ENCODE measurements at places on chromosomes 5 and 9.

DNA sequence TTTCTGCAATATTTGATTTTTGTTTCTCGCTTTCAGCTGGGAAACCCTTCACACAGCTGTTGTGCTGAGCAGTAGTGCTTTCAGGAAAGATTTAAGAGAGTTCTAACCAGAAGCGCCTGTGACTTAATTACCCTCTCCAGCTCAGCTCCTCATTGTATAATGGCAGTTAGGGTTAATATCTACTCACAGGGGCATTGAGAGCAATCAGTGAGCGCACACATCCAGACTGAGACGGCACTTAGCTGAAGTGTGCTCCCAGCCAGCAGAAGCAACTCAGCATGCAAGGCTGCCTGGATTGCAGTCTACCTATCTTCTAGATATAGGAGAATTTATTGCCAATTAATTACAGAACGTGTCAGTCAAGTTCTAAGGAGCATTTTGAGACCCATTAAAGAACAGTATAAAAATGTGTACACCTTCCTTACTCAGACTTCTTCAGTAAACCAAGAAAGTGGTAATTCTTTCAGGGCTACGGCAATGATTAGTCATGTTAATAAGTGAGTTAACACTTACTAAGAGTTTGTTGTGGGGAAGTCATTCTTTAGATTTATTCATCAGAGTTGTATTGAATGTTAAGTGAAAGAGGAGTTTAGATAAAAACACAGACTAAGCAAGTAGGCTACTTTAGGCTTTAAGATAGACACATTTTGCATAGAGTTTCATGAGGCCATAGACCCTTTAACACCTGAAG is 111.7 kb upstream of the PCAT7 start:
- no peak for DNase-seq

DNA sequence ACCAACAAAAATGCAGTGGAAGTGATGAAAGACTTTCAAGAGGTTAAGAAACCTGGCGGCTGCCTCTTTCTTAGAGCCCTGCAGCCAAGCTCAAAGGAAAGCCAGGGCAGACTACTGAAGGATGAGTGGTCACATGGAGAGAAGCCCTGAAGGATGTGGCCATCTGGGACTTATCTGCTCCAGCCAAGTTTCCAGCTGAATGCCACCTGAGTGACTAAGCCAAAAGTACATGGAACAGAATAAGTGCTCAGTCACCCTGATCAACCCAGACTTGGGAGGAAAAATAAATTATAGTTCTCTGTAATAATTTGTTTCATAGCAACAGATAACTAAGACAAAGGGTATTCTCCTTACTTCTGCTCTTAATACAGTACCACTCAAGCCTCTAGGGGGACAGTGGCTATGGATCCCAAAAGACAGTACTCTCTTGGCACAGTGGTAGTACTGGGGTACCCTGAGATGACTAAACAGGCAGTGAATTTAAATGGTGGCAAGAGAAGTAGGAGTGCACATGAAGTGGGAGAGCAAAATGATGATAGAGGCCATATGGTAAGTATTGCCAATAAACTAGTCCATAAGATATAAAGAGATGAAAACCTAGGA is 182.3 kb downstream of the ELAVL2 start:
- no peak for DNase-seq

DNA sequence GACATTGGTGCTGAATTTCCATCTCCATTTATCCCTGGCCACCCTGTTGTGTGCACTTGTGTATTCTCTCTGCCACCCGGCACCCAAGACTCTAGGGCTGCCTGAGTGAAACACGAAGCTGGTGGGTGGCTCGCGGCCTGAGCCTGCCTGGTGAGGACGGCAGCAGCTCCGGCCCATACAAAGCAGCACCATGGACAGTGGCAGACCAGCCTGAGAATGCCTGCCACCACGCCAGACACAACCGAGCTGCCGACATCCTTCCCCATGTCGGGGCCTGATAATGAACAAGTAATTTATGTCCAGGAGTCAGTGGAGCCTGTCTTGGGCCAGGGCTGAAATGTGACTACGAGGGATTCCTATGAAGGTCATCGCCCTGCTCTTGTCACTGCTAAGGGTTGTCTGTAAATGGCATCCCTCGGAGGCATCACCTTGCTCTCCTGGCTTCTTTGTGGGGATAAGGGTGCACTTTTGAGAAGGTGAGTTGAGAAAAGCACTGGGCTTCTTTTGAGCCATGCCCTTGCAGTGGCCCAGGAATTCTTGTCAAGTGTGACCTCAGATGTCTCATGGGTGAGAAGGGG is 175.7 kb downstream of the MELK start:
- no peak for DNase-seq

DNA sequence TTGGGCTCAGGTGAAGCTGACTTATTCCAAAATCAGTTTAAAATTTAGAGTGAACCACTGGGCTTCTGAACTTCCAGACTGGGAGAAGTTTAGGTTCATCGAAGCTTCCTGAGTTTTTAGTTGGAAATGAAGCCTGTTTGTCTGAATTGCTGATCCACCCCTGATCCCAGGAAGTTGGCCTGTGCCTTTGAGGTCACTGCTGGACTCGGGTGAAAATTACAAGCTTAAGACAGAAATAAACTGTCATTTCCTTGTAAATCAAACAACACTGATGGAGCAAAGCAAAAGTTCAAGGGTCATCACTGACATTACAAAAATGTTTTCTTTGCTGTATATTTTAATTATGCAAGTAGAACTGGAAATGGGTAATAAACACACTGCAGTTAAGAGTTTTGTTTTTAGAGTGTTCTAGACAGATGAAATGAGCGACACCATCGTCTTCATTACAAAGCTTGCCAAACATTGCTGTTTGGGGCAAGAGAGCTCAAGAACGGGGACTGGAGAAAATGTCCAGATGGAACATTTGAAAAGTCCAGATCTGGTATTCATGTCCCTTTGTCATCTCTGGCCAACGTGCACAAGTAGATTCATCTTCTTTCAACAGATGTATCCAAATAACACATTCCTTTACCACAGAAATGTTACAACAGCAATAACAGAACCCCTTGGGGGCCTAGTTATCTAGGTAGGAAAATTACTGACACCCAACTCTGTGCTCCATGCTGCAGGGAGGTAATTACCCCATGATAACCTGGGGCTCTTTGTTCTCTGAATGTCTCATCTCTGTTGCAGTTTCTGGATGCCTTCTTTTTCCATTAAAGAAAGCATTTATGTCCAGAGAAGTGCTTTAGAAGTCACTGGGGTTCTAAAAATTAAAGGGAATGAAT is 142.4 kb upstream of the ERCC6L2 start:
- DNase-seq: no peak

DNA sequence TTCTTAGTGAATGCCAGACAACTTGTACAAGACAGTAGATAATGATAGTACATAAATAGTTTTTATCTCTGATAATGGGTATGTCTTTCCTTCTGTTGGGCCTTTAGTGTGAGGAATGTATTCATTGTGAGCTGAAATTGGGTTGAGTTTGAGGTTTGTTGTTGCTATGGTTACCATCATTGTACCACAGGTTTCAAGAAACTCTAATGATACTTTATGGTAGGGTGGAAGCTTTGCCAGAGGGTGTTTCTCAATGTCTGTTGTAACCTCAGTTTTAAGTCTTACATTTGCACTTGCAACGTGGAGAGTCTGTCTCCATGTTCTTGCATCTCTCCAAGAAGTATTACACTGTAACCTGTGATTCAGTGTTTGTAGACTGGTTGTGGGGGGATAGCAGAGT is 1550.1 kb downstream of the MAT2B start:
- DNase-seq: no peak

GRCh38 chr5:109779036-109779735 is 89.5 kb downstream of the MAN2A1 start:
- no peak for DNase-seq

DNA sequence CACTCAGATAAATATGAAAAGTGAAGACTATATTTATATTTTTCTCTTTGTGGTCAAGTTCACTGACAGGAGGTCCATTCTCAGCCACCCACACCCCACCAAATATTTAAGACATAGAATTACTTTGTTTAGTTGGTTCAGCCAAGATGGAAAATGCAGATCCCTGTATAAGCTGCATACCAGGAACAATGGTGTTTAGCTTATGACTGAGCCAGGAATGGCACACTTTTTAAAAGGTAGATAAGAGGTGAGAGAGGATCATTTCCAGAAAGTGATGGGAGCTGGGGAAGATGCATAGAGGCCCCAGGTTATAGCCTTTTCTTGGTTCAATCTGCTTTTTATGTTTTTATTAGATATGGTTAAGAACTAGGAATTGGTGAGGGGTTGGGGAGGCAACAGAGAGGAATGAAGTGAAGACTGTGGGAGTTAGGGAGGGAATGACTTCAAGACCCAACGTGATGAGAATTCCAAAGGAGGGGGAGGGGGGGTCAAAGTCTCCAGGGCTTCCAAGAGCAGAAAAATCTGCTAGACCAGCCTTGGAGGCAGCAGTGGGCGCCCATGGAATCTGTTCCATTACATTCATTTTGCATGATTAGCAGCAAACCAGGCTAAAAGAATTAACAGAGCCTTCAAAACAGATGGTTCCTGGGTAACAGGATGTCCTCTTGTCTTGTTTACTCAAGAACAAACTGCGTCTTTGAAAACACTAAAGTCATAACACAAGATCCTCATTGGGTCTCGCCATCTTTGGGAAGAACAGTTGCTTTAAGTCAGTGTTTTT is 95.2 kb downstream of the FGF1 start:
- no peak for DNase-seq

GRCh38 chr5:10288592-10289219 is 19.0 kb downstream of the CMBL start:
- peak; percentile 8 for DNase-seq

DNA sequence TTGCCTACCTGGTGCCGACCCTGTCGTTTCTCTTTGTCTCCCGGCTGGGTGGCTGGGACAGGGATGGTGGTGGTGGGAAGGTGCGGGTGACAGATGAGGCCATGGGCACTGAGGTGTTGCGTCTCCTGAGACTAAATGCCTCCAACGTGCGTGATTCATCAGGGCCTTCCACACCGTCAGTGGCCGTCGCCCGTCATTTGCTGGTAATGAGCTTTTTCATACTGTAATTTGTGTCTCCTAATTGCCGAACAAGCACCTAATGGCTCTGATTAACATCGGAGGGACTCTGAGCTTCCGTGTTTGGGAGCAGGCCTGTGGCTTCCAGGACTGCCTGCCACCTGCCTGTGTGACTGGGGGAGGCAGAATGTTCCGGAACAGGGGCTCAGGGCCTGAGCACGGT is 35.2 kb downstream of the RXRA start:
- DNase-seq: no peak

- DNase-seq: no peak
These were observed 526.7 kb upstream of the ADAMTS16 start for GRCh38 chr5:4613440-4613839.

- no peak for DNase-seq
These were observed 97.3 kb downstream of the PLCXD3 start for GRCh38 chr5:41413074-41413473.

DNA sequence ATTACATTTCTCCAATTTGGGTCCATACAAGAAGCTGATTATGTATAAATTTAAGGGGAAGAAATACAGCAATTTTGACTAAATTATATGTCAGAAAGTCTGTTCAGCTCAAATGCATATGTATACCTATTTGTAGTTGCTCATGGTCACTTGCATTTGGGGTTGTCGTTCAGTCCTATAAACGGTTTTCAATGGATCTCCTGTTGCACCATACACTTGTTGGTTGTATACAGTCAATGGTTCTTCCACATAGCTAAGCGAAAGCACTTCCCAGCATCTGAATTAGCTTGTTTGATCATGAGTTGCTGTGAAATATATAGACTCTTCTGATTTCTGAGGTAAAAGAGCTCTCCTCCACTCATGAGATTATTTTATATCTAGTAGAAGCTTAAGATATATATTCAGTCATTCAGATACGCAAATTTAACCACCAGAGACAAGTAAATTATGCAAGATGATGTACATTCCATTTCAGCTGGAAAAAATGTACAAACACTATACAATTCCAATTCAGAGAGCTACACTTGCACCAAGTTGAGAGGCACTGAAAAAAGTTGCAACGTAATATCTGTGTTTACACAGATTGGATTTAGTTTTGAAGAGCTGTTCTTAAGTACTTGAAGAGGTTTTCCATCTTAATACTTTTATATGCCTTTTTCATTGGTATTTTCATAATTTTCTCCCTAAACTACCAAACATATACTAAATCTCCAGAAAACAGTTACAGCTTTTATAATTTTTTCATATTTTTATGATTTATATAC is 64.4 kb upstream of the POU5F2 start:
- DNase-seq: no peak

DNA sequence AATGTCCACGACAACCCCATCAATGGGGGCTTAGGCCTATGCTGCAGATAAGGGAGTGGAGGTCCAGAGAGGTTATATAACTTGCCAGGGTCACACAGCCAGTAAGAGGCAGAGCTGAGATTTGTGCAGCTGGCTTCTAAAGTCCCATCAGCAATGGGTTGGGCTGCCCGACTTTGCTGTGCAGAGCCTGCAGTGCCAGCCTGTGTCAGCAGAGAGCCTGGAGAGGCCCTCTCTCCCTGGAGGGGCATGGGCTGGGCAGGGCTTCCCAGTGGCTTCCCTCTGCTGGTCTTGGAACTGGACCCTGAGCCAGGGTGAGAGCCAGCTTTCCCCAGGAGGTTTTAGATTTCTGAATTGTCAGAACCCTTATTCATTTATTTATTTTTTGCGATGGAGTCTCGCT is 77.2 kb upstream of the RAPGEF1 start:
- no peak for DNase-seq

- DNase-seq: no peak
These were observed 16.1 kb upstream of the DRD1 start for GRCh38 chr5:175460126-175460525.

DNA sequence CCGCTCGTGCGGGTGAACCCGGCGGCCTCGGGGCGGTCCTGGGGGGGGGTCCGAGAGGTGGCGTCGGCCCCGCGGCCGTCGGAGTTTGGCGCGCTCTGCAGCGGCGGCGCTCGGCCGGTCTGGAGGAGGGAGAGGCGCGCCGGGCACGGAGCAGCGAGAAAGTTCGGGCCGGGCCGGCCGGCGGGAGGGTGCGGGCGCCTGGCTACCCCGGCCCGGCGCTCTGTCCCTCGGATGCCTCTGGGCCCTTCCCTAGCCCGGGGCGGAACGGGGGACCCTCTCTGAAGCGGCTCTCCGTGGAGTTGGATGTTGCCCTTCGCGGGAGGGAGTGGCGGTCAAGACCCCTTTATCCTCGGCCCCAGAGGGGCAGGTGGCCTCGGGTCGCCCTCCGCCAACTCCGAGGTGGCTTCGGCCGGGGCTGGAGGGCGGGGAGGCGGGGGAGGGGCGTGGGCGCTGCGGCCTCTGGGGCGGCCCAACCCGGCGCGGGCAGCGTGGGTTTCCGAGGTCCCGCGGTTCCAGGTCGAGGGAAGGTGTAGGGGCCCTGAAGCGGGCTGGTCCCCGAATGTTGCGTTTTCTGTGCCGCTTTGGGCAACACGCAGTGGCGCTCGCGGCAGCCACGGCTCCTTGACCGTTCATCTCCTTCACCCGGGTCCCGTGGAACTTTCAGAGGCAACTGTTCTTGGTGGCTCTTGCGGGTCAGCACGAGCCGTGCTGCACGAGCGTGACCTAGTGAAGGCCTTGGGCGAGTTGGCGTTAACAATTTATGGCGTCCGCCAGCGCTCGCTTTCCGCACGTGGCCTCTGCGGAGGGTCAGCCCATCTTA is 290.5 kb downstream of the DOCK8 start:
- DNase-seq: no peak

All from activated T-helper 1 cell treated with Interleukin-2 at 50 U/mL for 16 hours (primary cell).